Epithelial cell of alveolus of lung (primary cell): ENCODE measurements at places on chromosomes 6 and 20. TPM values are rescaled to one million over a fixed set of nuclear protein-coding genes. Genes with fewer than 3 reads are reported as not detected.

Gene LHFPL5
- total RNA-seq, result not detected in 2 replicates

Gene STAU1
- total RNA-seq, result 63.0 and 83.4 TPM in 2 replicates

Gene MCHR2
- not detected in 2 replicates for total RNA-seq

Gene COL9A3
- total RNA-seq, result 1.3 and 44.4 TPM in 2 replicates

Gene ZSCAN23
- 1.2 and 6.5 TPM in 2 replicates for total RNA-seq

Gene GGTLC1
- not detected in 2 replicates for total RNA-seq

Gene CST2
- 0.56 TPM in 1 of 2 replicates, not detected in the other for total RNA-seq

Gene CCDC28A
- 15.0 and 17.8 TPM in 2 replicates for total RNA-seq

Gene HRH3
- total RNA-seq, result not detected in 2 replicates

Gene CTAGE9
- total RNA-seq, result not detected in 2 replicates

Gene COL9A1
- not detected in 2 replicates for total RNA-seq

Gene GTSF1L
- total RNA-seq, result not detected in 2 replicates

Gene GPR6
- not detected in 2 replicates for total RNA-seq

Gene CEP250
- total RNA-seq, result 16.5 and 20.8 TPM in 2 replicates

Gene BHLHE23
- not detected in 2 replicates for total RNA-seq

Gene RXRB
- 18.2 and 30.1 TPM in 2 replicates for total RNA-seq

Gene PTK6
- total RNA-seq, result not detected in 2 replicates

Gene PPP1R14C
- total RNA-seq, result 1.8 TPM in 1 of 2 replicates, not detected in the other

Gene ADAT2
- 1.8 and 14.0 TPM in 2 replicates for total RNA-seq

Gene GPR63
- total RNA-seq, result 0.64 and 1.7 TPM in 2 replicates

Gene GZF1
- 9.6 and 11.8 TPM in 2 replicates for total RNA-seq

Gene STMND1
- not detected in 2 replicates for total RNA-seq

Gene SLC13A3
- total RNA-seq, result 3.1 and 8.2 TPM in 2 replicates

Gene MMP24
- 1.8 TPM in 1 of 2 replicates, not detected in the other for total RNA-seq

Gene TRAPPC3L
- not detected in 2 replicates for total RNA-seq

Gene CD109
- 14.1 and 34.9 TPM in 2 replicates for total RNA-seq
